ENCODE measurements at places on chromosomes 4 and X. TPM values are rescaled to one million over a fixed set of nuclear protein-coding genes. Genes with fewer than 3 reads are reported as not detected.

CFAP47 gene
- total RNA-seq: not detected

SEC24B gene
- total RNA-seq: 32.5 TPM

LANCL3 gene
- 0.49 TPM for total RNA-seq

SYN1 gene
- total RNA-seq: 0.22 TPM

UGT2B10 gene
- not detected for total RNA-seq

SH3D19 gene
- total RNA-seq: not detected

UCP1 gene
- not detected for total RNA-seq

RHOH gene
- 111 TPM for total RNA-seq

MAGEC2 gene
- total RNA-seq: not detected

EFHC2 gene
- not detected for total RNA-seq

ADAMTS3 gene
- not detected for total RNA-seq

AREG gene
- 2.4 TPM for total RNA-seq

HSD17B13 gene
- total RNA-seq: 0.10 TPM

RNF128 gene
- total RNA-seq: not detected

C4orf50 gene
- total RNA-seq: 0.52 TPM

GPR34 gene
- total RNA-seq: 1.2 TPM

PDE6B gene
- 10.1 TPM for total RNA-seq

ETDA gene
- total RNA-seq: not detected

SLC25A5 gene
- total RNA-seq: 477 TPM

ARR3 gene
- total RNA-seq: not detected
